ENCODE measurements at places on chromosomes 1 and 21.
A peak's percentile ranks its signal among the peaks of the same experiment; 100 is the strongest.

GRCh38 chr1:114522264-114522575, 11.2 kb upstream of the TRIM33 start:
- DNase-seq = no peak

- DNase-seq = peak; percentile 23
These were observed 33.7 kb downstream of the TTC39A start for GRCh38 chr1:51296383-51297357.

DNA sequence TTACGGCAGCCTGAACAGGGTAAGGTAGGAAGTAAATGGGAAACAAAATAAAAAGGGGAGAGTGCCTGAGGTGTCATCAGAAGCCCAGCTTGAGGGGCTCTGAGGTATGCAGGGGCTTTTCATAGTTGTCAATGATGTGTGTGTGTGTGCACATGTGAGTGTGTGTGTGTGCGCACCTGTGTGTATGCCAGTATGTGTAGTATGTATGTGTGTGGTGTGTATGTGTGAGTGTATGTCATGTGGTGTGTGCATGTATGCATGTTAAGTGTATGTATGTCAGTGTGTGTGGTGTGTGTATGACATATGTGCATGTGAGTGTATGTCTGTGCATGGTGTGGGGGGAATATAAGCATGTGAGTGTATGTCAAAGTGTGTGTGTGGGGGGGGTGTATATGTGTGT, 184.1 kb downstream of the DSCAM start:
- DNase-seq = no peak

DNA sequence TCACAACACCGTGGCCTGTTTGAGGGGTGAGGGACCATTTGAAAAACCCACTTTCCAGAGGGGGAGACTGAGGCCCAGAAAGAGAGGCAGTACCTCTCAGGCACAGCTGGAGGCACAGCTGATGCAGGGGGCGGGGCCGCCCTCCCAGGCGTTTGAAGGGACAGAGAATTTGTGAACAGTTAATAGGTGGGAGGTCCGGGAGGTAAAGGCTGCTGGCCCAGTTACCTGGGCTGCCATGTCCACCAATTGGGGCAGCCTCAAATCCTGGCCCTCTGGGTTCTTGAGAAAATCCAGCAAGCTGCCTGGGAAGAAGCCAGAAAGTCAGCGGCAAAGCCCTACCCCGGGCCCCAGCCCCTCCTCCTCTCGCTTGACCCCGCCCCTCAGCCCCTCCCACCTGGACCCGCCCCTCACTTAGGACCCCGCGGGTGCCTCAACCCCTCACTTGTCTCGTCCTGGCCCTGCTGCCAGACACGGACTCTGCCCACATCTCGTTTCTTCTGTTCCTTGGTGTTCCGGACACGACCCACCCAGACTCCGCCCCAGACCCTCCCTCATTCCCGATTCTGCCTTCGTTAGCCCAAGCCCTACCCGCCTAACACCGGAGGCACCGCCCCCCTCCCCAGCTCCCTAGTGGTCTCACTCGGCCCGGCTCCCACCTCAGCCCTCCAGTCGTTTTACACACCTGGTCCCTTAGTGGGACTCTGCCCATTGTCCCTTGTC, 10.8 kb upstream of the AHDC1 start:
- no peak for DNase-seq

DNA sequence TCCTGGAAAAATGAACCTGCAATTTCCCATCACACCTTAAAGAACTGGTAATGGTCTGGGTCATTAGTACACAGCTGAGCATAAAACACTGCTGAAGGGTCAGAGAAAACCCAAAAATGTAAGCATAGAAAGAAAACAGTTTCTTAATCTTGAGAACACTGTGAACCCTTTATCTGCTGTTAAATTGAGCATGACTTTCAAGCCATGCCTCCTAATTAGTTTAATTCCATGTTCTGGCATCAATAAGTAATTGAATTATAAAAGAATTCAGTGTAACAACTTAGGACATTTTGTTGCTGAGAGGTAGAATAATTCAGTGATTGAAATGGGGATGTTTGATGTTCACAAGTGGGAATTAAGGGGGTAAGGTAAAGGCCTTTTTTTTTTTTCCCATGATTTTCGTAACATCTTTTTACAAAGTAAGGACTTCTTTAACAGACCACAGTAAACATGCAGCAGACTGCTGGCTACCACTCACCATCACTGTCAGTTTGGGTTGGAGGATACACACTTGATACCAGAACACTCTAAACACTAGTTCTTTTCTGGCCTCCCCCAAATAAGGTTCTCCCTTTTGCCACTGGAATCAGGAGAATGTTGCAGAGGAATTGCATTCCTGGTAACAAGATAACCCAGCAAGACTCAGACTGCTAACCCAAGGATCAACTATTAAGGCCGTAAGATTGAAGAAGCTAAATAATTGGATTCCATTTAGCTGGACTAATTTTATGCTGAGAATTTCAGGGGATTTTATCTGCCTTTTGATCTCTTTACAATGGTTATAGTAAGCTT, 3.0 kb downstream of the RWDD3 start:
- DNase-seq = no peak

DNA sequence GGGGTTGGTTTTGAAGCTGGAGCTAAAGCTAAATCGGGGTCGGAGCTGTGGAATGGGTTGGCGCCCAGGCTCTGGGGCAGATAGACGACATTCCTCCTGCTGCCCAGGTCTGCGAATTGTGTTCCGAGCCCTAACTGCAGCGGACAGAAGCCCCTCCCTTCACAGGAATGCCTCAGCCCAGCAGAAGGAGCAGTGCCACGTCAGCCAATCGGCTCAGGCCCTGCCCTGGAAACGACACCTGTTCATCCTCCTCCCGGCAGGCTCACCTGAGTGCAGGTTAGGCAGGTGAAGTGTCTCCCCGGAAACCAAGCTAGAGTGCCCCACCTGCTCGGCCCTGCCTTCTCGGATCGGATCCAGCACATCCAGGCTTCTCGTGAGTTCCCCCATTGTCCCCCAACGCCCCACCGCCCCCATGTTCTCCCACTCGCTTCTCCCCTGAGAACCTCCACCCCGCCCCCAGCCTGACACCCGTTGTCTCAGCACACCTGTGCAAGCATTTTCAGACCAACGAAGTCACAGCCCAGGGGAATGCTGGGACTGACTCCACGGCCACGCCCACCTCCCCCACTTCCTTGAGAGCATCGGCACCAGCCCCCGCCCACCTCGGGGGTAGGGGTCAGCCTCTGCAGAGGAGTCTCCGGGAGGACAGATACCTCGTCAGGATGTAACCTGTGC, 775 bp downstream of the TMEM125 start:
- no peak for DNase-seq

GRCh38 chr1:213393860-213394259, 342.8 kb downstream of the RPS6KC1 start:
- DNase-seq = no peak

DNA sequence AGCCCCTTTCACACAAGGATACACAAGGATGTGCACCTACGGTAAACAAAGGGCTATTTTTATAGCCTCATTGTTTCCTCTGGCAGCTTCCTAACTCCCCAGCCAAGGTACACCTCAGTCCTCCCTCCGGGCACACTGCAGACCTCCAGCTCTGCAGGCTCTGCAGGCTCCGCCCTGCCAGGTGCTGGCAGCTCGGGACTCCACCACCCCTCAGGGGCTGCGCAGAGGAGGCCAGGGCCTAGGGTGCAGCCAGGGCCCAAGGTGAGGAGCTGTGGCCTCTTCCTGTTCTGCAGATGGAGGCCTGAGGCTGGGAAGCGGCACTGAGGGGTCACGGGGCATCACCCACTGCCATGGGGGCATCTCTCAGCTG, 19.8 kb upstream of the CLSTN1 start:
- no peak for DNase-seq

DNA sequence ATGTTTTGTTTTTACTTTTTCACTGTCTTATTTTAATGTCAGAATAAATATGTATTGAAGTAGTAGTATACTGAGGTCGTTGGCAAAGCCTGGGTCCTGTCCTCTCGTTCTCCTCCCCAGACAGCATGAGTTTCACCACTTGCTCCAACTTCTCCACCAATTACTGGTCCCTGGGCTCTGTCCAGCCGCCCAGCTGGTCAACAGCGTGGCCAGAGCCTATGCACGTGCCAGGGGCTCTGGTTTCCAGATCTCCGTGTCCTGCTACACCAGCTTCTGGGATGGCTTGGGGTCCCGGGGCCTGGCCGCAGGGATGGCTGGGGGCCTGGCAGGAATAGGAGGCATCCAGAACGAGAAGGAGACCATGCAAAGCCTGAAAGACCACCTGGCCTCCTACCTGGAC, 19.3 kb downstream of the PTPN14 start:
- DNase-seq = no peak

- no peak for DNase-seq
These were observed 31.2 kb upstream of the LAPTM5 start for GRCh38 chr1:30788580-30789387.

- DNase-seq = no peak
These were observed 101.7 kb downstream of the NR5A2 start for GRCh38 chr1:200128944-200129879.

GRCh38 chr1:89974256-89974655, 20.7 kb upstream of the ZNF326 start:
- no peak for DNase-seq

DNA sequence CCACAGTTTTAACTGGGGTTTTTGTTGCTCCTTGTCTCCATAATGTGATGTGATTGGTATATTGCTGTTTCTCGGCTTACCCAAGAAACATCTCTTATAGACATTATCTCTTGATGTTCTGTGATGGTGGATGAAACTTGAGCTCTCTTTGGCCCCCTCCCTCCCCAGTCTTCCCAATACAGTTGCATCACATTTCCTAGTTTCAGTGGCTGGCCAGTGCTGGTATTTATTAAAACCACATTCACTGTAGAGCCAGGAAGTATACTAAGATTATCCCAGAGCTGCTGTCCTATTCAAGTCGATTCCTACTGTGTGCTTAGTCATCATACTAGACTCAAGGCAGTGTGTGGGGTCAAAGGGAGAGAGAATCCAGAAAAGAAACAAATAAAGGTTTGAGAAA, 244.4 kb downstream of the KAZN start:
- no peak for DNase-seq

DNA sequence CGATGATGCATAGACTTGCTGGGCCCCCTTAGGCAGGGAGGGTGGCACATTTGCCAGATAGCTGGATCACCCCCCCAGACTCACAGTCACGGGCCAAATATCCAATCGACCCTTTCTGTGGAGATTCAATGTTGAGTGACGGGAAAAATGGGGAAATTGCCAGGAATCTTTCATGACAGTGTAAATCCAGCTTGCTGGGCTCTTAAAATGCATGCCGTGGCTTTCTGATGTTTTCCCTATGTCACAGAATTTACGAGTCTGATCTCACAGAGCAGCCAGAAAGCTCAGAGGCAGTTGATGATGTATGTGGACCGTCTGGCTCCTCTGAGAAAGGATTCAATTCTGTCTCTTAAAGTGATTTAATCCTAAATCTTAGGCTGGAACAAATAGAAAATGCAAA, 150.1 kb upstream of the ZNF644 start:
- DNase-seq = no peak

GRCh38 chr1:12409681-12410080, 179.9 kb downstream of the VPS13D start:
- DNase-seq = no peak

GRCh38 chr1:114585231-114585630, 3.8 kb upstream of the BCAS2 start:
- DNase-seq = no peak

DNA sequence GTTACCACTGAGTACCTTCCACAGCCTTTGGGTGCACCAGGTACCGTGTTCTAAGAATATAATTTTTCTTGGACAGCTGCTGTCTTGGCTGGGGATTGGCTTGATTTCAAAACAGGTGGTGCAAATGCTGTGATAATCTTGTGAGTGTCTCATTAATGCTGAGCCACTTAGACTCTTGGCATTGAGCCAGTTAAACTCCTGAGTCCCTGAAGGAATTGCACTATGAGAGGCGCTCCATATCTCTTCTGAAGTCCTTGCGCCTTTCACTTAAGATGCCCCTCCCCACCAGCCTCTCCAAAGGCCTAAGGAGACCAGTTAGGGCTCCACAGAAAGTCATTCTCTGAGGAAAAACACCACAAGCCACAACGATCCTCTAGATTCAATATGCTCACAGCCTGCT, 51.0 kb downstream of the BACH1 start:
- no peak for DNase-seq

- DNase-seq = no peak
These were observed 4.9 kb upstream of the S100A3 start for GRCh38 chr1:153553830-153554541.

- no peak for DNase-seq
These were observed 31.5 kb upstream of the RNF187 start for GRCh38 chr1:228455715-228456114.

DNA sequence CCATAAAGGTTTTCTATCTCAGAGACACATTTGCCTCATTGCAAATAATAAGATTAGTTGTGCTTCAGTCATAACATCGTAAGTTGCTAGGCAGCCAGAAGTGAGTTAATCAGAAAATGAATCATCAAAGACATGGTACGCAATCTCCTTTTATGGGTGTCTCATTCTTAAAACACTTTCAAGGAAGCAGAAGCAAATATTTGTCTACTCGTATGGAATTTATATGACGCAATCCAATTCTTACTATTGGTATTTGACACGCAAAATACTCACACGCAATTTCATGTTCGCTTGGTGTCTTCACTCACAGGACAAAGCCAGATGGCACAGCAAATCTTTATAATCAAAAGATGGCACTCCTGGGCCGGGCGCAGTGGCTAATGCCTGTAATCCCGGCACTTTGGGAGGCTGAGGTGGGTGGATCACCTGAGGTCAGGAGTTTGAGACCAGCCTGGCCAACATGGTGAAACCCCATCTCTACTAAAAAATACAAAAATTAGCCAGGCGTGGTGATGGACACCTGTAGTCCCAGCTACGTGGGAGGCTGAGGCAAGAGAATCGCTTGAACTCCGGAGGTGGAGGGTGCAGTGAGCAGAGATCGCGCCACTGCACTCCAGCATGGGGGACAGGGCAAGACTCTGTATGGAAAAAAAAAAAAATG, 56.4 kb downstream of the HLCS start:
- no peak for DNase-seq

- peak; percentile 71 for DNase-seq
These were observed at the start of gene SH3BGRL3 for GRCh38 chr1:26279456-26280332. TSS of gene SH3BGRL3 (plus strand) at chr1:26280086. CDS start at chr1:26280156, 70 bp downstream.

- no peak for DNase-seq
These were observed 90.1 kb downstream of the CDC42BPA start for GRCh38 chr1:227228201-227228600.

DNA sequence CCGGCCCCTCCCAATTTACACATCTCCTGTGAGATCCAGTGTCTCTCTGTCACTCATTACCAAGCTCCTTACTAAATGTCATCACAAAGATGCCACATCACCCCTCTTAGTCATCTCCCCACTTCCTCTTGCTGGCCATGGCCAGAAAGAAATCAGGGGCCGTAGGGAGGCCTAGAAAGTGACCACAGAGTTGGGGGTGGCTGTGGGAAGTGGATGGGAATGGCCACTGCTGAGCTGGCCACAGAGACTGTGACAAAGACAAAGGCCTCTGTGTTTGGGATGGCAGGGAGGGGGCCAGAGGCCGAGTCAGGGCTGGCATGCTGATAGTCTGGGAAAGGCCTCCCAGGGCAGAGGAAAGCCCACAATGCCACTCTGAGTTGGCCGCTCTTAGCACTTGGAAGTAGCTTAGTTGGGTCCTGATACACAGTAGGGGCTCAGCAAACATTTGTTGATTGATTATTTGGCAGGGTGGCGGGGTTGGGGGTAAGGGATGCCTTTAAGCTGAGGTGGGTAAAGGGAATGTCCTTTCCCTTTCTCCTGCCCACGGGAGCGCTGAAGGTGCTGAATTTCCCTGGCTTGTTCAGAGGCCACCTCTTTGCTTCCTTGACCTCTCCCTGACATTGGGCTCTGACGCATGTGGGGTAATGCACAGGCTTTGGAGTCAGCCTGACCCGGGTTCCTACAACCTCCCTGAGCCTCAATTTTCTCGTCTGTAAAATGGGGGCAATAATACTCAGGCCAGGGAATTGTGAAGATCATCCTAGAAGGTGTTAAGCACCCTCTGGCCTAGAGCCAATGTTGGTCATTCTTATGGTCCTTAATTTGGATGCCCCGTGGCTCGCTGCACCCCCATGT, 13.2 kb downstream of the NAV1 start:
- DNase-seq = no peak

All from stimulated activated CD4-positive, alpha-beta T cell treated with anti-CD3 and anti-CD28 coated beads, TNF-alpha, amount 100 ng/mL, for 1 hour (primary cell).